Caco-2 (cell line): ENCODE measurements at places on chromosomes 2 and 18.

GRCh38 chr2:172446474-172447063 is 19.2 kb downstream of the ITGA6 start:
- DNase-seq: no peak

GRCh38 chr2:158772306-158773078 is 22.6 kb upstream of the DAPL1 start:
- DNase-seq: no peak

GRCh38 chr18:71899707-71900472 is 644.3 kb downstream of the CBLN2 start:
- DNase-seq: no peak

GRCh38 chr2:190835303-190835930 is 45.2 kb upstream of the GLS start:
- DNase-seq: no peak

DNA sequence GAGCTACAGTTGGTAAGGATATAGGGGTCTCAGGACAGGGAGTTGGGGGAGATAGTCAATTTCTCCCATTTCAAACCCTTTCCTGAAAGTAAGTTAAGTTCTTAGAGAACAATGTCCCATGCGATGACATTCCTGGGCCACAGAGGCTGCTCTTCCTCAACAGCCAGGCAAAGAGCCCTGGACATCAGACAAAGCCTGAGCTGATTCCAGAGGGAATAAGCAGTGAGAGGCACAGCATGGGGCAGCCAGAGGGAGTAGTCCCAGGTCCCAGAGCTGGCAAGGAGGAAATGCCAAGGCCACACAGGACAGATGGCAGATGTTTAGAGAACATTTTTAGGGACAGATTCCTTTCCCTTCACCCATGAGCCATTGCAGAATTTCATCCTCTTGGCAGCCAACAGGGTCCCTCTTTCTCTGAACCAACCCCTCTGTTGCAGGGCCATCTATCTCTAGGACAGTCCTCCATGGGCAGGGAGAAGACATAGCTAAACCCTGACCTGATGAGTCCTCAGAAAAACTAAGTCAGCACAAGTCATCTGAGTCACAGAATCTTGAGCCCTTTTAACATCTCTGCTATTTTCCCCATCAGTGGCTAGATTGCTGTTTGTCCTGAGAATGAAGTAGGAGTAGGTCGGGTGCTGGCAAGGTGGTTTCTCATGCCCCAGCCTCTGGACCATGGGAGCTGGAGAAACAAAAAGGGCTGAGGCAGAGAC is 81.6 kb upstream of the STPG4 start:
- no peak for DNase-seq

DNA sequence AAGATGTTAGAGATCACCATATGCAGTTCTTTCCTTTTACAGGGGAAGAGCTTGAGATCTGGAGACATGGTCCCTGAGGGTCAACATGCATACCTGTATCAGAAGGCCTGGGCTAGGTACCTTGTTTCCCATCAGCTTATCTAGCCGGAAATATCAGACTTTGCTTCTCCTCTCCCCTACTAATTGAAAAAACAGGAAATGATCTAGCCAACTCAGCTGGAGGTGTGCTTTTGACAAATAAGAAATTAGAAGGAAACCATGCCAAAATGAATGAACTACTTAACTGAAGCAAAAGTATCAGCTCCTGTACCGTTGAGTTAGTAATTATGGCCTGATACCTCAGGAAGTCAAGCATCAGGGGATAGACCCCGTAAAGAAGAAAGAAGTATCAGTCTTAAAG is 20.4 kb downstream of the PKP4 start:
- DNase-seq: no peak

DNA sequence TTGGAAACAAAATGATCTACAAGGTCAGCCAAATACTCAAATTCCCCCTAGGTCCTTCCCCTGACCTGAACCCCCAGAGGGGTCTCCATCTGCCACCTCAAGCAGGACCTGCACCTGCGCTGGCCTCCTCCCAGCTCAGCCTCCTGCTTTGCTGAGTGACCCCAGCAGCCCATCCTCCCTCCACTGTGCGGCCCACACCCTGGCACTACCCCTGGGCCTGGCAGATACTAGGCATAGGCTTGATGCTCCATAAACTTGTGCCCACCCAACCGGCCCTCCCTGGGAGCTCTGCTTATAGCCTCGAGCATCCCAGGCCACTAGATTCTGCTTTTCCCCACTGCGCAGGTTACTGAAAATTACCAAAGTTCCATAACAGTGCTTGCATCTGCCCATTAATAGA is 156.2 kb downstream of the HDAC4 start:
- no peak for DNase-seq

- DNase-seq: no peak
Observed at GRCh38 chr2:45115181-45115580, 105.9 kb upstream of the SIX2 start.

GRCh38 chr2:44996356-44996755 is 12.9 kb downstream of the SIX2 start:
- DNase-seq: no peak

DNA sequence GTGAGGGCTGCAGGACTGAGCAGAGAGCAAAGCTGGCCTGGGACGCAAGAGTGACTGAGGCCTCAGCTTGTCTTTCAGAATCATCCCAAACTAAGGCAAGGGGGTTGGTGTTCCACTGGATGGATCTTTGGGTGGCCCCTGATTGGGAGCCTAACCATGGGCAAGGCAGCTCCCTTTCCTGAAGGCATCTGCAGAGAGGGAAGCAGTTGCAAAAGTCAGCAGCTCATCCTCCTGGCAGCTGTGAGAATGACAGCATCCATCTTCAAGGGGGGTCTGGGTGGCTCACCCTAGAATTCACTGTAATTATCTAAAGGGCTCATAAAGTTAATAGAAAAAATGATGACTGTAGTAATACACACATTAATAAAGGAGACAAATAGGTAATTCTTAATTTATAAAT is 46.5 kb upstream of the RAB31 start:
- no peak for DNase-seq

DNA sequence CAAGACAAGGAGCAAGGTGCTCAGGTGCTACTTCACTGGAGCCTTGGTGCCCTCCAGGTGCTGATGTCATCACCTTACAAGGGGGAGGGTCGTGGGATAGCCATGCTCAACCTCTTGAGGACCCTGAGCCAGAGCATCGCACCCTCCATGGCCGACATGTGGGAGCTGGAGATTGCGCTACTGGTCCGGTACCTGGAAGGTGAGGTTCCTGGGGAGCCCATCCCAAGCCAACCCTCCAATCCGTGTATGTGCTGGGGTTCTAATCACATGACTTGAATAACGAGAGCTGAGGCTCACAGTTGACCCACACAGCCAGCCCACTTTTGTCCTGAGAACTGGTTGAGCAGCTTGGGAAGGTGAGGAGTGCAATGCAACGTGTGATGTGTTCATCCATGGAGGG is 25.9 kb downstream of the MROH2A start:
- DNase-seq: no peak

- DNase-seq: no peak
Observed at GRCh38 chr2:85276571-85277118, 51.1 kb downstream of the TGOLN2 start.

GRCh38 chr2:30408961-30409387 is 38.1 kb upstream of the LCLAT1 start:
- no peak for DNase-seq

DNA sequence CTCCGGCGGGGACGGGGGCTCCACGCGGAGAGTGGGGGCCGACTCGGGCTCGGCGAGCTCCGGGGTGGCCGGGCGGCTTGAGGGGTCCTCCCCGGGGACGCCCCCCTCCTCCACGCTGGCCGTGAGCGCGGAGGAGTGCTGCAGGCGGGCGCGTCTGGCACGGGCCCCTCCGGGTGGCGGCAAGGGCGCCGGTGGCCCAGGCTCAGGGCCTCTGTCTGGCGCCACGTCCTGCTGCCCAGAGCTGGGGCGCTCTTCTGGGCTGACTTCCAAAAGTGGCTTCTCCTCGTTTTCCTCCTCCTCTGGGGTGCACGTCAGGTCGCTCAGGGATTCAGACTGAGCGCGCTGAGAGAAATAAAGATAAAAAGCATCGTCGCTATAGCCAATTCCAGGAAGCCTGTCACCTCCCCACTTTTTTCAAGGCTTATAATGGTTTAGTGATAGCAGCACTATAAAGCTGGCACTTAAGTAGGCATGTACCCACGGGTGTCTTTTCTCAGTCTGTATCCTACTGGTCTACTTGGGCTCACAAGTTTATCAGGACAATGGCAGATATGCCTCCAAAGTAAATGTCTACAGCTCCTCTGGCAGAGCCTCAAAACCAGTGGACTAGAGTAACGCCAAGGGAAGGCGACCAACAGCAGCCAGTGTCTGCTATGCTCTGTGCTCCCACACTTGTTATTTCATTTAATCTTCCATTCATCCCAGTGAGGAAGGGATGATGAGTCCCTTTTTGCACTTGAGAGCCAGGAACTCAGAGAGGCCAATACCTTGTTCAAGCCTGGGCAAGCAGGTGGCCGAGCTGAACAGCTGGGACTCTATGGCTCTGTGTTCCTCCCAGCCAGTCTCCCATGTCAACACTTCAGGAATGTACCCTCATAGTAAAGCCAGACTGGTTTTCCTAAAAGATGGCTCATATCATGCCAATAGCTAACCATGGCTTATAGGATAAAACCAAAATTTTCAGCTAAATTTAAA is 92.6 kb upstream of the MGAT4A start:
- no peak for DNase-seq

DNA sequence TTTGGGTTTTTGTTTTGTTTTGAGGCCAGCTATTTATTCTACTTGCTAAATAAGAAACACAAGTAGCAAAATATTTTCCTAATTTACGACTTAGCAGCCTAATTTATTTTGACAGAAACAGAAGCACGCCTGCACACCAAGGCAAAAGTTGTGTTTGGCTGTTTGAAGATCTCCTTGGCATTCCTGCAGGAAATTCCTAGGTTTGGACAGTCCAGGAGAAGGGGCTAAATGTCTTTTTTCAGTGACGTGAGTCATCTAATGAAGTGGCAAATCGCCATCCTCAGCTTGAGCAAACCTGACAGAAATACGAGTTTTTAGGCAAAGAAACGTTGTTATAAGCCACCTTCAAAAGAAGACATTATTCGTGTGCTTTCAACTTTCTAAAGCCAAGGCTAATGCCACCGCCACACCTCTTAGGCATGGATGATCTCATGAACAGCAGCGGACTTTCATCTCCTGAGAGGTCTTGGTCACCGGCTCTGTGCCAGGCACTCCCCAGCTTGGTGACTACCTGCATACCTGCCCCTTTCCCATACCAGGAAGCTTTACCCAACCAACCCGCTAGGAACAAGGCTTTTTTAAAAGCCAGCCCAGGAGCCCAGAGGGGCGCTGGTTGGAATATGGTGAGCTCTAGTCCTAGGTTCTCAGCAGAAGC is 30.9 kb downstream of the STK39 start:
- DNase-seq: no peak

GRCh38 chr18:49910986-49911385 is 97.7 kb upstream of the ACAA2 start:
- peak; percentile 31 for DNase-seq

GRCh38 chr18:29652797-29653196 is 1389.7 kb downstream of the DSC3 start:
- no peak for DNase-seq

DNA sequence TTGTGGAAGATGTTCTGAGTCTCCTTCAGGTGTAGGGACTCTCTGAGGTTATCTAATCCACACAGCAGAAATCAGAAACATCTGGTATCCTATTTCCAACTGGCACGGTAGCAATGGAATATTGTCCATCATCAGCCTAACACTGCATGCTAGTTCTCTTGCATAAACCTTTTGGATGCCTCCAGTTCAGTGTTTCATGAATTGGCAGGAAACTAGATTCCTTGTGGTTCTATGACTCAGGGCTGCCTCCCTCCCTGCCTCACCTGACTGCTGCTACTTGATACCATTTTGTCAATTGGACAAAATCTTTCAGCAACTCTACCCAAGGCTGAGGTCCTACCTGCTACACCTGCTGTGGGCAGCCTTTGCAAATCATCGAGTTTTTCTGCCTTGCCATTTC is 130.9 kb downstream of the TPGS2 start:
- no peak for DNase-seq

DNA sequence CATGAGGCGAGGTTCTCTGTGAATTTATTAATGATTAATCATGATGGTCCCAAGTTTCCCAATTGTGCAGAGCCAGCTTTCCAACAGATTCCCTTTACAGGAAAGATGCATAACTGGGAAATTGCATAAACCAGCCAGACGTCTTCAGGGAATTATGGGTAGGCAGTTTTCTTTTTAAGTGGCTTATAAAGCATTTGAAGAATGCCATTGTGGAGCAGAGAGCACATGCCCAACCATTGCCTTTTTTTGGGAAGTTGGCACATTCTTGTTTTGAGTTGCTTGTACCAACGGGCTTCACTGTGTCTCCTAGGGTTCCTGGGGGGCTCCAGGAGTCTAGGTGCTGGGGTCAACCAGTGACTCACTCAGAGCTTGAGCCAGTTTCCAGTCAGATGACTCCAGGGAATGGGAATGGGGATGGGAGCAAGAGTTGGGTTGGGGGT is 231.7 kb upstream of the FOSL2 start:
- DNase-seq: no peak

DNA sequence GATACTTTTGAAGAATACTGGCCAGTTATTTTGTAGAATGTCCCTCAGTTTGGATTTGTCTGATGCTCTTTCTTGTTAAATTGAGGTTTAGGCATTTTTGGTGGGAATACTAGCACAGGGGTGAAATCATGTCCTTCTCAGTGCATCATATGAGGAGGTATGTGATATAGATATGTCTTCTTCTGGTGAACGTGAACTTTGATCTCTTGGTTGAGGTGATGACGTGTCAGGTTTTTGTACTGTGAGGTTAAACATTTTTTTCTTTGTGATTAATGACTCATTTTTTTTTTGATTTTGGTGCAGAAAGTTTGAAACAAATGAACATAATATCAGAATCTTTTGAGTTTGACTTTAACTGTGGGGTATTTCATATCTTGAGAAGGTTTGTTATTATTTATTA is 11.0 kb downstream of the ZNF407 start:
- DNase-seq: no peak

DNA sequence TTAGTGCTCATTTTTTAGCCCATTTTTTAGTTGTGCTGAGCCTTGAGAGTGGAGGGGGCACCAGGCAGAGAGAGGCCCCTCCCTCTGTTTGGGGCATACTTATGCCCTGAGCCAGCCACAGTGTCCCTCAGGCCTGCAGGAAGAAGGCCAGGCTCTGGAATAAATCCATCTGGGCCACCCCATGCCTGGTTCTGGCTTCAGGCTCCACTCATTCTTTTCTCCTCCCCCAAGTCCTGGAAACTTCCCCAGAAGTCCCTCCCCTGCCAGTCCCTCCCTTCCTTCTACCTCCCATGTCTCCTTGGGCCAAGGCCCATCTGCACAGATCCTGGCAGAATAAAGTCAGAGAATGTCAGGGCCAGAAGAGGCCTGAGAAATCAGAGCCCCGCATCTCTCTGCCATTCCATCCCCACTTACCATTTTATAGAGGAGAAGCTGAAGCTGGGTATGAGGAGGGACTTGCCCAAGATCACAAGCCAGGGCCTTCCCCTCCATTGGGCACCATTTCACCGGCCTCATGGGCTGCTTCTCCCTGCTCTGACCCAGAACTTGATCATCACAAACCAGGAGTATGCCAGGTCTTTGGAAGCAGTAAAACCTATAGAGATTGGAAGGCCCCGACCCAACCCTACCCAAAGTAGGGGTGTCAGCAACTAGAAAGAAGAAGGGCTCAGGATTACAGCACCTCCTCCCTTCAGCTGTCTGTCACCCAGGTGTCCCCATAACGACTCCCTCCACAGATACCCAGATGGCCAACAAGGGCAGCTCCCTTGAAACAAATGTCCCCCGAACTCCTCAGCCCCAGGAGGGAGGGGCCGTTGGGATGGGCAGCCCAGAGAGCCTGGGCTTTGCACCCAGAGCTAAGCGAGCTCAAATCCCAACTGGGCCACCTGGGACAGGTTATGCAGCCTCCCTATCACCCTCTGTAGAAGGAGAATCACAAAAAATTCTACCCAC is 108.4 kb downstream of the POLR1A start:
- peak; percentile 20 for DNase-seq

GRCh38 chr18:56068701-56069100 is 480.7 kb upstream of the TCF4 start:
- DNase-seq: no peak
